ENCODE measurements at places on chromosomes 1 and 21.

GRCh38 chr21:32364387-32364786, 28.4 kb downstream of the URB1 start:
- no peak for DNase-seq

DNA sequence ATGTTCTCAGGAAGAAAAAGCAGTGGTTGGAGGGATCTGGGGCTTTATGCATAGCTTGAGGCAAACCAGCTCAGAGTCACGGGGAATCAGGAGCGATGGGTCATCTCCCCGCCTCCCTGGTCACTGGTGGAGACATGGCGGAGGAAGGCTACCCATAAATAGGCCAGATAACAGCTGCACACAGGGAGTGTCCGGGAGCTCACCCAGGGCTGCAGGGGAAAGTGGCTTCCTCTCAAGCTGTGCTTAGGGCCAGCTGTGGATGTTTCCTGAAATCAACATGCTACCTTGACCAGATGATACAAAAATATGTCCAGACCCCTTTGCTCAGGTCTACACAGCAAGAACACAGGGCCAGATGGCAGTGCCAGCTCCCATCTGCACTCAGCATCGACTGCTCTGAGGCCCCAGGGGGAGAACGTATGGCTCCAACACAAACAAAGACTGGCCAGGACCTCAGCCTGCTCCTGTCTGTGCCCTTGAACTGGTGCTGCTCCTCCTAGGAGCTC, 27.1 kb upstream of the RERE start:
- no peak for DNase-seq

- no peak for DNase-seq
These were observed 202.2 kb upstream of the KIAA0040 start for GRCh38 chr1:175394739-175395138.

DNA sequence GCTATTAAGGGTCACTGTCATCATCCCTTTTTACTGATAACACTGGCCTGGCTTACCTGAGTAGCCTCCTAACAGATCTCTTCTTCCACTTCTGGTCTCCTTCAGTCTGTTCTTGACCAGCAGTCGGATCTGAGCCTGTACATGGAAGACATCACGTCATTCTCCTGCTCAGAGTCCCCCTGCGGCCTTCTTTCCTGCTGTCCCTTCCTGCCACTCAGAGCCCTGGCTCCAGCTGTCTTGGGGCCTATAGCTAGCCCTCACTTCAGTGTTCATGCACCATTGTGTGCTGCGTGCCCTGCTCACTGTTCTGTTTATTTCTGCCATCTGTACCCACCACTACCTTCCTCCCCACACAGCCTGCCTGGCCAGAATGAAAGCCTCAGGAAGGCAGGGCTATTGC, 8.4 kb downstream of the ADARB1 start:
- DNase-seq, result no peak

DNA sequence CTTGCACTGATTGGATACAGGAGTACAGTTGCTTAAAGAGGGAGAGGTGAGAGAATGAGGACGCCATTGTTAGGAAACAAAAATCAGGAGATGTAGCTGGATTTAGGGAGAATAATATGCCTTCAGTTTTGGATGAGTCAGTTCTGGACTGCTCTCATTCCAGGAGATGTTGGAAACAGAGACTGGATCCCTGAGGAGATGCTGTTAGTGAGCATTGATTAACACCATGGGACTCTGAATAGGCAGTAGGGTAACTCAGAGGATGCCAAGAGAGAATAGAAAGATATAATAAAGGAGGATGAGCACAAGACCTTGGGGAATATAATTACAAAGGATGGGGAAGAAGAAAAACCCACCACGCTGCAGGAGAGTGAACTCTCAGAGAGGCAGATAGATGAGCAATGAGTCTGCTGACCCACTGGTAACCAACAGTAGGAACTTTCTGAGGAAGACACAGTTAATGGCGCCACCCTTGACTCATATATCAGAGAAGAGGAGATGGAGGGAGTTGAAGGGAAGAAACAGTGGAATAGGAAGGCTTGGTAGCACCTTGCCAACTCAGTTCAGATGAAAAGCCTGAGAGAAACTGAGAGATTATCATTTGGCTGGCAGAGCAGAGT, 10.5 kb downstream of the KCNJ15 start:
- no peak for DNase-seq

DNA sequence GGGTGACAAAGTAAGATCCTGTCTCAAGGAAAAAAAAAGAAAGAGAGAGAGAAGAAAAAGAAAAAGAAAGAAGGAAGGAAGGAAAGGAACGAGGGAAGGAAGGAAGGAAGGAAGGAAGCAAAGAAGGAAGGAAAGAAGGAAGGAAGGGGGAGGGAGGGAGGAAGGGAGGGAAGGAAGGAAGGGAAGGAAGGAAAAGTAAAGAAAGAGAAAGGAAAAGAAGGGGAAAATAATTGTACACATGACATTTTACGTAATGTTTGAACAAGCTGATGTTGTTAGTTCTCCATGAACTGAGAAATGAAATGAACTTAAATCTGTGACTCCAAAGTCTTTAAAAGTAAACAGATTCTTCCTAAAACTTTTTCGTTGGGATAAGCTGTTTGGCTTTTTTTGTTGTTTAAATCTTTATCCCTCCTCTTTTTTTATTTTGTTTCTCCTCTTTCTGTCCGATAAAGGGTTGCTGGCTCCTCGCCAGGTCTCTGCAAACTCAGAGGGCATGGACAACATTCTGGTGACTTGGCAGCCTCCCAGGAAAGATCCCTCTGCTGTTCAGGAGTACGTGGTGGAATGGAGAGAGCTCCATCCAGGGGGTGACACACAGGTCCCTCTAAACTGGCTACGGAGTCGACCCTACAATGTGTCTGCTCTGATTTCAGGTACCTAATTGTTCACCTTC, 59.8 kb downstream of the IL12RB2 start:
- no peak for DNase-seq

GRCh38 chr1:193524021-193524420, 337.6 kb upstream of the B3GALT2 start:
- no peak for DNase-seq

GRCh38 chr1:231335663-231336602, 1.7 kb downstream of the EXOC8 start:
- no peak for DNase-seq

- DNase-seq, result no peak
These were observed 184.4 kb upstream of the GALNT2 start for GRCh38 chr1:229882621-229883020.

GRCh38 chr1:240258910-240259309, 167.2 kb downstream of the FMN2 start:
- DNase-seq, result no peak

- DNase-seq, result no peak
These were observed 138.2 kb downstream of the ZNF326 start for GRCh38 chr1:90133133-90133532.

DNA sequence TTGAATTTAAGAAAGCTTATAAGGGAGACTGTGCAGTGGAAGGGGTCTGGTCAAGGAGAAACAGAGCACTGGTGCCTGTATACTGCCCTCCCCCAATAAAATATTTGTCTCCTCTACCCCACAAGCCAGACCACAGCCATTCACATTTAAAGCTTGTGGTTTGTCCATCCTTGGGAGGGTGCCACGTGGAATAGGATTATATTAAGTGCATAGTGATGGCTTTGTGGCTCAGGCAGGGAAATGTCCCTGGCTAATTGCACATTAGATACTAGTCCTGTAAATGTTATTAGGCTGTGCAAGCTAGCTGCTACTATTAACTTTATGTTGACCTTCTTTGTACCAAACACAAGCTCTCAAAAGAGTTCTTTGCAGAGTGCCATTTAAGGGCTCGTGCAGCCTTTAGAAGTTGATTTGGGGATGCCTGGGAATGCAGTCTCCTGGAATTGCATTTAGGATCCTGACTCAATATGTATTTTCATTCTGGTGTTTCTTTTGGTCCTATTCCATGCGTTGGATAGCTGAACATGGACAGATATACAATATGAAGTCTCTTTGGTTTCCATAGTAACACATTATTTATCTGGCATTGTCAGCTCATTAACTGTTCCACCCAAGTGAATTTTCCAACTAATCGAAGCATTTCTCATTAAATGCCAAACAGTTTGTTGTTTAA, 210.6 kb downstream of the ROR1 start:
- DNase-seq, result no peak

DNA sequence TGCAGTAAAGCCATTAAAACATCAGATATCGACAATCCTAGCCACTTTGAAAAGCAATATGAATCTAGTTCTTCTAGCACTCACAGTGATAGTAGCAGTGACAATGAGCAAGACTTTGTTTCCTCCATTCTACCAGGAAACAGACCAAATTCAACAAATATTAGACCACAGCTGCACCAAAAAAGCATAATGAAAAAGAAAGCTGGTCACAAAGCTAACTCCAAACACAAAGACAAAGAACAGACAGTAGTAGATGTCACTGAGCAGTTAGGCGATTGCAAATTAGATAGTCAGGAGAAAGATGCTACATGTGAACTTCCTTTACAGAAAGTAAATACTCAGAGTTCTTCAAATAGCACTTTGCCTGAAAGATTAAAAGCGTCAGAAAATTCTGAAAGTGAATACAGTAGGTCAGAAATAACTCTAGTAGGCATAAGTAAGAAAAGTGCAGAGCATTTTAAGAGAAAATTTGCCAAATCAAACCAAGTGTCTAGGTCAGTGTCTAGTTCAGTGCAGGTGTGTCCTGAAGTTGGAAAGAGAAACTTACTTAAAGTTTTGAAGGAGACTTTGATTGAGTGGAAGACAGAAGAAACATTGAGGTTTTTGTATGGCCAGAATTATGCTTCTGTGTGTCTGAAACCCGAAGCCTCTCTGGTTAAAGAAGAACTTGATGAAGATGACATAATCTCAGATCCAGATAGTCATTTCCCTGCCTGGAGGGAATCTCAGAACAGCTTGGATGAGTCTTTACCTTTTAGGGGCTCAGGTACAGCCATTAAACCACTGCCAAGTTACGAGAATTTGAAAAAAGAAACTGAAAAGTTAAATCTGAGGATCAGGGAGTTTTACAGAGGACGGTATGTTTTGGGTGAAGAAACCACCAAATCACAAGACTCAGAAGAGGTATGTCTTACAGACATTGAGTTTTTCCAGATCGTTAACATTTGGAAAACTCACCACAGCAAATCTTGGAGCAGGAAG, 24.9 kb downstream of the RPAP2 start:
- no peak for DNase-seq

DNA sequence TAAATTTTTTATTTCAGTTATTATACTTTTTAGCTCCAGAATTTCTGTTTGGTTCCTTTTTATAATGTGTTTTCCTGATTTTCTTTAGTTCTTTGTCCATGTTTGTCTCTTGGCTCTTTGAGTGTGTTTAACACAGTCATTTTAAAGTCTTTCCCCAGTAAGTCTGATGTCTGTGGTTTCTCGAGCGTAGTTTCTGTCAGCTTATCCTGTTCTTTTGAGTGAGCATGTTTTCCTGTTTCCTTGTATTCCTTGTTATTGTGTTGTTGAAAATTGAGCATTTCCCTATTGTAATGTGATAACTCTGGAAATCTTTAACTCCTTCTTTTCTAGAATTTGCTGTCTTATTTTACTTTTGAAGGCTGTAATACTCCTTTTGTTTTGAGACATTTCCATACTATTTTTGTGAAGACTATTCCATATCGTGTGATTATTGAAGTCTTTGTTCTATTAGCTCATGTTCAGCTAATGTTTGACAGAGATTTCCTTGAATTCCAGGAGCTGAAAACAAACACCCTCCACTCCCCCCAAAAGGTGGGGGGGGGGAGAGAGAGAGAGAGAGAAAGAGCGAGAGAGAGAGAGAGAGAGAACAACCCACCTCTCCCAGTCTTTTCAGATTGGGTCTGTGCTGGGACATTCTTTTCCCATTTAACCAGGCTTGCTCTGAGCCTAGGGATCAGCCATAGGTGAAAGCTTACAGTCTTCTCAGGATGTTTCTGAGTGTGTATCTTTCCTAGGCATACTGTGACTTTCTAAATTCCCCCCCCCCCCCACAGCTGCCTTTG, 38.3 kb downstream of the SDCCAG8 start:
- no peak for DNase-seq

DNA sequence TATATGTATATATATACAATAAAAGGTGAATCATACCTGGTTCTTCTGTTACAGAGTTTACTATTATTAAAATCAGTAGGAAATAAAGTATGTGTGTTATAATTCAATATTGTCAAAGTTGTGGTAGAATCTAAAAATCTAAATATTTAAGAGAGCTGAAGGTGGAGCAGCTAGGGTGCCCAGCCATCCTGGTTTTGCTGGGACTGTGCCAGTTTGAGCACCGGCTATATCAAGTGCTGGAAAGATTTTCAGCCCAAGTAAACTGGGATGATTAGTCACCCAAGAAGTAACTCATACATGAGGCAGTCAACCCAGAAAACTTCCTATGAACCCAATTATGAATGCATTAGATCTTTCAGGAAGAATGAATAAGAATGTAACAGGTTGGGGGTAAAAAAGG, 16.9 kb upstream of the KRTAP19-5 start:
- DNase-seq, result no peak

GRCh38 chr1:81899214-81899821, 98.6 kb downstream of the ADGRL2 start:
- DNase-seq, result no peak

- DNase-seq, result peak; percentile 83
These were observed 73.2 kb upstream of the TRAPPC10 start for GRCh38 chr21:43938751-43939442.

DNA sequence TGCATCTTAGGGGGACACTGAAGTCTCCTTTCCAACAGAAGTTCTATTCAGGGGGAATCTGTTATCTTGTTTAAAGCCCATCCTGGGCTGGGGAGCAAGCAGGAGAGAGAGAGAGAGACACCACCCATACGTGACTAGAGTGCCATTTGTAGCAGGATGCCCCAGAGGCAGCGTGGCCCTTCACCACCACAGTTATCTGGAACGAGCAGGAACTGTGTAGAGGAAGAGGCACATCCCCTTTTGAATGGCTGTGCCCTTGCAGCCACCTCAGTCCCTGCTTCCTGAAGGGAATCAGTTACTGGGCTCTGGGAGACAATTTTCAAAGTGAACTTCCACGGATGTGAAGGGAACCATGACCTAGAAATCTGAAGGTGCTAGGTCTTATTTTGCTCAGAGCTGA, 19.4 kb upstream of the LAMTOR5 start:
- no peak for DNase-seq

GRCh38 chr1:9539829-9540550, 725 bp downstream of the SLC25A33 start:
- peak; percentile 29 for DNase-seq

Measured in CD4-positive, alpha-beta T cell treated with Interleukin-4 for 4 hours (primary cell).